ENCODE measurements at places on chromosomes 2 and 18.

DNA sequence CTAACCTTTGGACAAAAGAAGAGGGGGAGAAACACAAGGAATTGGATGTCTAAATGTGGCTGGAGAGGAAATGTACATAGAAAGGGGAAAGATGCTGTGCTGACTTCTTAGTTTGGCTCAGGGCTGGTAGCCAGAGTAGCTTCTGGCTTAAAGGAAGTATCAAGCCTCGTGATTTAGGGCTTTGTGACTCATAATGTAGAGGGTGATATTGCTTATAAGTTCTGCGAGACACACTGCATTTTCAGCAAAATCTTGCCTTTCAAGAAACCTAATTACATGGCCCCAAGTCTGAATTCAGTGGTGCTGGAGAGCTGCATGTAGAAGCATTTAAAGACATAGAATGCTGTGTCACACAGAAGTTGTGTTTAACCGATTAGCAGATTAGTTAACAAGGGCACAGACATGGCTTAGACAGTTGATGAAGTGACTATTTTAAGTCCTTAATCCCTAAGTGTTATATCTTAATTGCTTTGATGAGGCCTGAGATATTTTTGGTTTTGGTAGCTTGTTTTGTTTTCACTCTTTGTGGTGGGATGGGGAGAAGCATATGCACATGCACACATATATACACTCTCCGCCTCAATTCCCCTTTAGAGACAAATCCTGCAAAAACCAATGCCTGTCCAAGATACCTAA is 66.4 kb downstream of the EPAS1 start:
- DNase-seq, result no peak

GRCh38 chr18:70462078-70462439 is 173.2 kb downstream of the SOCS6 start:
- no peak for DNase-seq

DNA sequence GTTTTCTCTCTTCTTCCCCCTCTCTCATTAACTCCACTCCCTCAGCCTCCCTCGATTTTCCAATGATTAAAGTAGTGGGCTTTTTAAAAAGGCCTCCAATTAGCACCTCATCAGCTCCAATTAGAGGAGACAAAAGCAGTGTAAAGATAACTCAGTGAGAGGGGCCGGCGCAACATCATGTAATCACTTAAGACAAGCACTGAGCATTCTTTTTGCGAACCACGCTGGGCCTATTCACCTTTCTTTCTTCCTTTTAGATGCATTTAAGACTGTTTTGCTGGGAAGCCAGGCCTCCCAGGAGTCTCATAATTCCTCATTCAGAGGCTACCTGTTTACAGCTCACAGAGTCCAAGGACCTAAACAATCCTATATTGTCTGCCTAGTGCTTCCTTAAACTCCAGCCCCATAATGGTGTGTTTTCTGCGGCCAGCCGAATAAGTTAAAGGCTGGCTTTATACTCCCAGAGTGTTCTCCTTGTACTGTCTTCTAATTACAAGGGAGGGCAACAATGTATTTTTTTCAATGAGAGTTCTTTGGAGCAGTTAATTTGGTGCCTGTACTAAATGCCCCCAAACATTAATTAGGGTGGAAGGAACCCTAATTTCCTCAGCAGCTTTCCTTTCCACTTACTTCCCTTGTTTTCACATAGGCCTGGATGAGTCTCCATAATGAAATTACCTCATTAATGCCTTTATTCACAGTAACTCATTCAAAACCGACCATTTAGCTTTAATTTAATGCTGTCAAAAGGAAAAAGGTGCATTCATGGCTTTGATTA is 28.0 kb upstream of the LMAN1 start:
- DNase-seq, result no peak

GRCh38 chr2:230457793-230458192 is 41.8 kb downstream of the SP100 start:
- no peak for DNase-seq

DNA sequence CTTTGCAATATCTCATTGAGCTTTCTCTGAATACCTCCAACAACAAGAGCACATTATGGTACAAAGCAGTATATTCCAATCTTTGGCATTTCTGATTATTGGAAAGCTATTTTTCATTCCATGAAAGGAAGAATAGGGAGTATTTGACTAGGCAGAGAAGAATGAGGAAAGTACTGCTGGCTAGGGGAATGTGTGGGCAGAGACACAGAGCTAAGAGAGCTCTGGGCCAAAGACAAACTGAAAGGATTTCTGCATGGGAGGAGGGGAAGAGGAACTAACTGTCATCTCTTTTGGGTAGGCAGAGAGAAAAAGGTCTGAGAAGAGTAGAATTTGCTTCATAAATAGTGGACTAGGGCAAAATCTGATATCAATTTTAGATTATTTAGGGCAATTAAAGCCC is 150.8 kb downstream of the CCDC85A start:
- no peak for DNase-seq

- no peak for DNase-seq
Measured at GRCh38 chr18:32956591-32957315, 183.9 kb upstream of the KLHL14 start.

DNA sequence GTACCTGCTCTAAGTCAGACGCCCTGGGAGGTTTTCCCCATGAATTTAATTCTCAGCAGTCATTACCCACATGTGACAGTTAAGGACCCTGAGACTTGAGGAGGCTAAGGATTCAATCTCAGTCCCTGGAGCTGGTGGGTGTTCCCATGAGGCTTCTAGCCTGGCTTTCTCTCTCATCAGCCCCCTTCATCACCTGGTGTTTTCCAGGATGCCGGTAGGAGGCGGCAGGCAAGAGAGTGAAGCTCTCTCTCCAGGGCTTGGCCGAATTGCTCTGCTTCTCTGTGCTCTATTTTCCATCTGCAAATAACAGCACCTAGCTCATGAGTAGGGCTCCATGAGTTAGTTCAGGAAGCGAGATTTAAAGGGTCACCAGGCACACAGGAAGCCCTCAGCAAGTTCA is 241.9 kb downstream of the PTPRM start:
- no peak for DNase-seq

GRCh38 chr2:75489721-75490120 is 71.0 kb downstream of the EVA1A start:
- DNase-seq, result no peak

GRCh38 chr2:29527947-29528346 is 393.4 kb downstream of the ALK start:
- DNase-seq, result no peak

DNA sequence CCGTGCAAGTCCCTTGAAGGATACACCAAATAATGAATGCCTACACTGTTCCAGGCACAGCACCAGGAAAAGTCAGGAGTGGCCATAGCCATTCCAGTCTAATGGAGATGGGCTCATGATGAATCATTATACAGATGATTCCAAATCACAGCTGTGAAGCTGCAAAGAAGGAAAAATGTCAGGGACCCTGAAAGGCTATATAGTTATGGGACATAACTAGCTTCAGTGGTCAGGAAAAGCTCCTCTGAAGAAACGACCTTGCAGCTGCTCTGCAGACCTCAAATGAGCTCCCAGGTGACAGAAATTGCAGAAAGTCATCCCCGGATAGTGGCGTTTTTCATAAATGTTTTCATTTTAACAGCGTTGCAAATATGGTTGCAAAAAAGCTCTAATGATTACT is 200.8 kb downstream of the PTGR3 start:
- DNase-seq, result no peak

DNA sequence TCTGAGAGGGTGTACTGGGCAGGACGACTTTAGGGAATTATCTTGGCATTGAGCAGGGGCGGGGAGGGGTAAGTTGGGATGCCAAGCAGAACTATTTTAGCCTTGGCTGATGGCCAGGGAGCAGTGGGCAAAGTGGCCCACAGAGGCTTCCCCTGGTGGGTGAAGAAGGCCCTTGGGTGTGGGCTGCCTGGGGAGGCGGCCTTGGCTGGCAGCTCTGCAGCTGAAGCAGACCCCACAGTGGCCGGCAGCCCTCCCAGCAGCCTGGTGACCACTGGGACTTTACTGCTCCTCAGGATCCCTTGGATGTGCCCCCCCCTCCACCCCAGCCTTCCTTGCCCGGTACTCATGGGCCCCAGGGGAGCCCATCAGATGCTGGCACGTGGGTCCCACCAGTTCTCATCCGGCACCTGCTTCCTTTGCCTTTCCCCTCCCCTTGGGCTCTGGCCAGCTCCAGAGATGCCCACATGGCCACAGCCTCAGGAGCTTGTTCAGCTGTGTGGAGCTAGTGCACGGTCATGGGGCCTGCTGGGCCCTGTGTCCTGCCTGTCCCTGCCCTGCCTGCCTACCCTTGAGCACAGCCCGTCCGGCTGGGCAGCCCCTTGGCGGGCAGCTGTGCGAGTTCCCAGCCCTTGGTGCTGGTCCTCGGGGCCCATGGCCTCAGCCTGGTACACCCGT is 122.1 kb upstream of the HS6ST1 start:
- DNase-seq, result no peak

DNA sequence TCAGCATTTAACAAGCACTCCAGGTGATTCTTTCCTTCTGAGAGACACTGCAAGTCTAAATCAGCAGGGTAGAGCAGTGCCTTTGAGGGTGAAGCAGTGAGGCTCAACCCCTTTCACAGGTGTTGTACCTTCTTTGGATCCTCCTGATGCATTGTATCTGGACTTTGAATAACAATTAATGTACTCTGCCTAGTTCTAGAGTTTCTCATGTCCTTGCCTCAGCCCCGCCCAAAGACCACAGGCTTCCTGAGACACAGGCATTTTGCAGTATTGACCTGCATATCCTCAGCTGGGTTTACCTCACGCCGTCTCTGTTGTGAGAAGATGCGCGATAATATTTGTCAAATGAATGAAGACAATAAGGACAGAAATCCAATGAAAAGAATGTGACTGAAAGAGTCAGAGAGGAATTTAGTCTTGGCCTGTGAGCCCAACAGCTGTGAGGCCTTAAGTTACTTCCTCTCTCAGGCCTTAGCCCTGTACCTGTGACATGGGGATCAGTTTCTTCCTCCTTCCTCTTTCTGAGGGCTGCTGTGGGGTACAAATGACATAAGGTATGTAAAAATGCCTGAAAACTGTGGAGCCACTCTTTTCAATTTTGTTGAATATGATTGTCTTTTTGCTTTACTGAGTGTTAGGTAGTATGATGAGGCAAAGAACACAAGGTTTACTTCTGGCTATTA is 43.7 kb downstream of the WIPF1 start:
- DNase-seq, result no peak

GRCh38 chr2:20992201-20992711 is 51.6 kb downstream of the APOB start:
- DNase-seq, result no peak

DNA sequence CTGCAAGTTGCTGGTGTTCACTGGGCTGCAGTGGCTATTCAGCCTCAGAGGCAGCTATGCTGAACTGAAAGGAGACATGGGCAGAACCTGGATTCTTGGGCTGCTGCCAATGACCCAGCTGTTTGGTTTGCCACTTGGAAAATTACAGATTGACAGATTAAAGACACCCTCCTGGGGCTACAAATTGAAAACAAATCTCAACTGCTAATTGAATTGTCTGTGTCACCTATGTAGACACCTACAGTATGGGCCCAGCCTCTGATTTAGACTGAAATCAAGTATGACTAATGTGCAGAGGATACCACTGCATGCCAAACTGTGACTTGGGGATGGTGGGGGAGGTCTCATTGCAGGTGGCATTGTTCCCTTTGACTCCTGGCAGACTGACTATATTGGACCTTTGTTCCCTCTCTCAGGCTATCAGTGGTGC is 42.8 kb downstream of the ITSN2 start:
- no peak for DNase-seq

GRCh38 chr2:229980431-229981184 is 58.3 kb downstream of the FBXO36 start:
- DNase-seq, result no peak

DNA sequence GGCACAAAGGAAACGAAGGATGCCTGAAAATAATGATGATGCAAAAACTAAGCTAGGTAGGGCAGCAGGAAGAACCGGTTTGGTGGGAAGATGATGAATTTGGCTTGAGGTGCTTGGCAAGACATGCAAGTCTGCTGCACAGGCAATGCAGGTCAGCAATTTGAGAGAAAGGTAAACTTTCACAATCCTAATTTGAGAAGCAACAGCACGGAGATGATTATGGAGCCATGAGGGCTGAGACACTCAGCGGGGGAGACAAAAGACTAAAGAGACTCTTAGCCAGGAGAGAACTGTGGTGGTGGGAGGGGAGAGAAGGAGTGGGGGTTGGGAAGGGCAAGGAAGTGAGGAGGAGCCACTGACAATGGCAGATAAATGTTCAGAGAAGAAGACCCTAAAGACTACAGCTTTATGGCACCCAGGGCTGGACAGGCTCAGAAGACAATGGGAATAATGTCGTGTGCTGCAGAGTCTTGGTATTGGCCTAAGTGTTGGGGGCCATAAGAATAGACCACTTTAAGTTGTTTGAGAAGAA is 19.4 kb upstream of the RNF149 start:
- DNase-seq, result no peak

- no peak for DNase-seq
Measured at GRCh38 chr2:152606081-152606480, 111.2 kb downstream of the PRPF40A start.

DNA sequence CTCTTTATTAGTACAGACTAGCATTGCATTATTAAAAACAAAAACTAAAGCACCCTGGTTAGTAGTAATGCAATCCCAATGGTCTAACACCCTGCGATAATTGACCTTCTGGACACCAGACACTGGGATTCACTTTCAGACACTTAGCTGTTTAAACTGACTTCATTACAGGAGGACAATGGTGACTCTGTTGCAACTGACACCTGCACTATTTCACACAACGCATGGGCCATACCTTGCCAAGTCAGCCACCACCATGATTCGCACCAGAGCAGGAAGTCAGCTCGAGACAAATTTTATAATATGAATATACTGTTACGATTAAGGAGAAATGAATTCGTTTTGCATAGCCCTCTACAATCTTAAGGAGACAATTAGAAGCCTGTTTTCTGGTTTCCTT is 150.7 kb downstream of the MEIS1 start:
- no peak for DNase-seq

DNA sequence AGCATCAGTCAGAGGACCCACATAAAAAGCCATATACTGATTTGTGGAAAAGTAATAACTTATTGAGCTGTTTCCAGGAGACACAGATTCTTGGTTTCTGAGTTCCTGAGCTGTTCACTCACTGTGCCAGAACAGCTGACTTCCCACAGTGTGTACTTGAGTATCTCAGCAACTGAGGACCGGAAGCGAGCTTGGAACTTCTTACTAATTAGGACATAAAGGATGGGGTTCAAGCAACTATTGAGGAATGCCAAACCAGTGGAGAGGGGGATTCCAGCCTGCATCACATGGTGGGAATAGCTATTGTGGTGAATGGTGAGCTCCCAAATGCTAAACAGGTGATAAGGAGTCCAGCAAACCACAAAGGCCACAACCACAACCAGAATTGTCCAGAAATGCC is 16.4 kb downstream of the EEF1B2 start:
- DNase-seq, result no peak

DNA sequence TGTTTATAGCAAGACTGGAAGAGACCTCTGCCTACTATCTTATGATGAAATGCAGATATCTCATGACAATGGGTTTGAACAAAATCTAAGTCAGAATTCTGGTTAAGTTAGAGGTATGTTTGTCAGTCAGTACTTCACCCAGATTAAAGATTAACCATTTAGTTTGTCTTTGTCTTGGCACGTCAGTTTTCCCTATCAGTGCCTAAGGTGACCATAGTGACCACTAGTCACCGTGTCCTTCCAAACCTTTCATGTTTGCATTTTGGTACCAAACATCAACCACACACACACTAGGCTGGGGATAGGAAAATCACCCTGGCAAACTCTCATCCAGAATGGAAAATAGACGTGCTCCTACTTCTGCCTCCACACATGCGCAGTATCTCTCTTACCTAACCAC is 248.9 kb downstream of the PIEZO2 start:
- no peak for DNase-seq
